ENCODE measurements at places on chromosomes 7 and 10.

DNA sequence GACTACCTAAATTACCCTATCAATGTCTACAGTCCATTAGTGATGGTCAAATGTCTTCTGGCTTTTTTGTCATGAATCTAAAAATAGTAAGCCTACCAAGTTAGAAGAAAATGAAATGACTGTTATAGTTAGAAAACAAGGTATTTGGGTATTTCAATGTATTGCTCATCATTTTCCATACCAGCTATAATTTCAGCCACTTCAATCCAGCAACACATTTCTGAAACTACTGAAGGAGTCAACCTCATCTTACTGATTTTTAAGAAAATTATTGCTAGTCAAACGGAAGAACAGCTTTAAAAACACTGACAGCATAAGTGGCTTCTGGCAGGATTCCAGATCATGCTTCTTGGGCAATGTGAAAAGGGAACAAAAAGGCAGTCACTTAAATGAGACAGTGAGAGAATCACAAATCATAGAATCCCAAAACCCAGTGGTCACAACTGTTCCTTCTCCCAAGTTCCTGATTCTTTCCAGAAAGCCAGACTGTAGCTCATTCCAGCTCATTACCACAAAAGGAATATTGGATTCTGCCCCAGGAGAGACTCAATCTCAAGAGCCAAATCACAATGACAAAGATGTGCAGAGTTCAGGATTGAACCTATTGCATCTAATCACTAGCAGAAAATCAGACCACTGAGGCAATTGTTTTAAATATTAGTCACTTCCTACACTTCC is 61.2 kb upstream of the LRRN3 start:
- peak; percentile 59 for DNase-seq

DNA sequence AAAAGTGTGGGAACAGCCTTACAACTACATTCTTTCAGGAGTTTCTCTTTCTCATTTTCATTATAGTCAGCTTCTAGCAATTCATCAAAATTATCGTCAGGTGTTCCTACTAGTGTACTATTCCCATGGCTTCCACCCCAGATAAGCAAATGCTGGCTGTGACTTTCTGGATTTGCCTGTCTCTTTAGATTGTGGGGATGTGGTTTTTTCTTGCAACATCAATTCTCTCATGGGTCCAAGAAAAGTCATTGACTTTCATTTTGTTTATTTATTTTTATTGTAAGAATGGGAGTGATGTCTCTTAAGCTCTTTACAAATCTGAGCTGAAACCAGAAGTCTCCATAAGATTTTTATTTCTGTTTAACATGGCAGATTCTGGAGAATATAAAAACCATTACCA is 349.7 kb upstream of the SEMA3C start:
- DNase-seq = no peak

GRCh38 chr10:13678101-13678843 is 91.5 kb downstream of the PRPF18 start:
- DNase-seq = no peak

GRCh38 chr10:94279835-94280709 is 82.7 kb downstream of the NOC3L start:
- peak; percentile 58 for DNase-seq

GRCh38 chr7:144975882-144976281 is 140.0 kb upstream of the TPK1 start:
- DNase-seq = no peak

- DNase-seq = no peak
These were observed 55.5 kb upstream of the CCNJ start for GRCh38 chr10:95987685-95988426.

DNA sequence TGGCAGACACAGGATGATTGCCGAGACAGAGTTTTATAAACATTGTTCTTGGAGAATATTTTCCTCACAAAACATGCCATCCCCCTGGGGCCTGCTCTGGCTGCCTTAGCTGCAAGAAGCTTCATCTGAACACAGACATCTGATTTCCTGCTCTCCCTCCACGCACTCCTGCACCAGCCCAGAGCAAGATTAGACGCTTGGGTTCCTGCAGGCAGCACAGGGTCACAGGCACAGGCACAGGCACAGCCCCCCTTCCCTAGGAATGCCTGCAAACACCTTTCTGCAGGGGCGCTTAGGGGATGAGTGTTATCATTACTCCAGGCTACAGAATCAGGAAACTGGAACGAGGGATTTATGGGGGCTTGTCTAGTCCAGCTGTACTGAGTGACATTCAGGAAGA is 450.3 kb downstream of the GRID1 start:
- DNase-seq = no peak

GRCh38 chr10:5832946-5833345 is 19.7 kb upstream of the GDI2 start:
- DNase-seq = no peak
